ENCODE measurements at places on chromosomes 16 and 17.

GRCh38 chr16:18959031-18959505 is 24.7 kb upstream of the TMC7 start:
- DNase-seq = no peak

- DNase-seq = no peak
These were observed 251.1 kb downstream of the MRTFB start for GRCh38 chr16:14322186-14322585.

GRCh38 chr17:76556765-76557367 is 17.0 kb downstream of the PRCD start:
- DNase-seq = no peak

DNA sequence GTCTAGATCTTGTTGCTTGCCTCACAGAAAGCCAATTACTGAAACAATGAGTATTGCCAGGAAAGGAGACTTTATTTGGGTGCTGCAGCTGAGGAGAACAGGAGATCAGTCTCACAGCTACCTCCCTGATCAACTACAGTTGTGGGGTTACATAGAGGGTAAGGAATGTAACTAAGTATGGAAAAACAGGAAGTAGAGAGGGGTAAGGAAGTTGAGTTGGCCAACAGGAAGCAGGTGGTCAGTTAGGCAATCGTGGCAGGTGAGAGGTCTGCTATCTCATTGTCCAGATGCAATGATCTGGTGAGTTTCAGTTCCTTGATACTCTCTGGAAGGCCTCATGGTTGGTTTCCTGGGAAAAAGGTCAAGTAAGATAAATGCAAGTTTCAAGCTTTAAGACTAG is 333.1 kb upstream of the GOT2 start:
- DNase-seq = peak; percentile 4

- DNase-seq = no peak
These were observed 1.6 kb upstream of the KREMEN2 start for GRCh38 chr16:2962334-2963073.

GRCh38 chr16:70267516-70267915 is 15.8 kb upstream of the EXOSC6 start:
- no peak for DNase-seq

DNA sequence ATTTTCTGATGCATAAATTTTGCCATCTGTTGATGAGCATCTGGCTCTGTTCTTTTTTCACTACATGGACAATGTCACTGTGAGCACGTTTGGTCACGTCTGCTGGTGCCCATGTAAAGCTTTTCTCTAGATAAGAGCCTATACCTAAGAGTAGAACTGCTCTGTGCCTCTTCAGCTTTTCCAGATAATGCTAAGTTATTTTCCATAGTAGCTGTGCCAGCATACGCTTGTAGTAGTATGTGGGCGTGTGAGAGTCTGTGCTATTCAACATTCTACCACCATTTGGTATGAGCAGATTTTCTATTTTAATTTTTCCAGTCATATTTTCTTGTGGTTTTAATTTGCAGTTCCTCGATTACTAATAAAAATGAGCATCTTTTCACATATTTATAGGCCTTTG is 33.2 kb downstream of the VPS35L start:
- peak; percentile 61 for DNase-seq

- DNase-seq = no peak
These were observed at the start of gene VTN for GRCh38 chr17:28370035-28370743. Gene VTN, minus strand, starts transcription at chr17:28370307. Its CDS starts 104 bp downstream, at chr17:28370203.

- no peak for DNase-seq
These were observed 11.1 kb downstream of the PIMREG start for GRCh38 chr17:6455321-6455705.

GRCh38 chr17:27353033-27353460 is 59.1 kb downstream of the WSB1 start:
- no peak for DNase-seq

GRCh38 chr16:27320261-27321012 is 6.7 kb downstream of the IL4R start:
- no peak for DNase-seq

- DNase-seq = no peak
These were observed 9.1 kb downstream of the DEXI start for GRCh38 chr16:10932959-10933710.

- no peak for DNase-seq
These were observed 205.8 kb upstream of the WSB1 start for GRCh38 chr17:27087935-27088766.

- no peak for DNase-seq
These were observed 405.7 kb upstream of the SALL1 start for GRCh38 chr16:51556694-51557340.

GRCh38 chr16:4288148-4288921 is 15.5 kb upstream of the TFAP4 start:
- DNase-seq = peak; percentile 62

- DNase-seq = peak; percentile 43
These were observed 64.1 kb upstream of the SREBF1 start for GRCh38 chr17:17900615-17901520.

DNA sequence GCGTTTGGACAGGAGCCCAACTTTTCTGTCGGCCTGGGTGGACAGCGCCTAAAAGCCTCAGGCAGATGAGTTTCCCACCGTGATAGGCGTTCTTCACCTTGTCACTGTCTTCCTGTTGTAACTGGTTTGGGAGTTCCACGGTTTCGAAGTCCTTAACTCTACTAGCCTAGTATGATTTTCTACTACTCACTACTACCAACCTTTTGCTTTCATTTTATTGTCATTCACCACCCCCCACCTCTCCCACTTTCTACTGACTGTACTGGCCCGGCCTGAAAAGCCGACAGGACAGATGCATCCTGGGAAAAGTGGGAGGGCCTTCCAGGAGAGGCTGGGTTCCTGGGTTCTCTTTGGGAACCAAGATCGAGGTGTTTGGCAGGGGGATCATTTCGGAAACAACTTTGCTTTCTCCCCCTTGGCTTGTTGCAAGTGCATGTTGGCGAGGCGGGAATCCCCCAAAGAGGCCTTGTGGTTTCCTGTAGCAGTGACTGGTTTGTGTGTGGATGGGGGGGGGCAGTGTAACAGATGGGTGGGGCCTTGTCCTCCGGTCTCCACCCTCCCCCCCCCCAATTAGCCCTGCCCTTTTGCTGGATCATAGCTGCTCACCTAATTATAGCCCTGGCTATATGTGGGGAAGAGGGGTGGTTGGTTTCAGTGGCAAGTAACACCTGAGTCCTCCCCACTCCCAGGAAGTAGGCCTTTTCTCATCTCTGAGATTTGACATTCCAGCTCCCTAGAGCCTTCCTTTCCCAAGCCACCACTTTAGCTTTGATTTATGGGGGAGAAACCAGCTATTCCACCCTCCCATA is 1.4 kb downstream of the EIF5A start:
- peak; percentile 25 for DNase-seq

- no peak for DNase-seq
These were observed 7.2 kb upstream of the DRC7 start for GRCh38 chr16:57687363-57687929.
